Epithelial cell of proximal tubule (primary cell): ENCODE measurements at places on chromosomes 3 and 15.

DNA sequence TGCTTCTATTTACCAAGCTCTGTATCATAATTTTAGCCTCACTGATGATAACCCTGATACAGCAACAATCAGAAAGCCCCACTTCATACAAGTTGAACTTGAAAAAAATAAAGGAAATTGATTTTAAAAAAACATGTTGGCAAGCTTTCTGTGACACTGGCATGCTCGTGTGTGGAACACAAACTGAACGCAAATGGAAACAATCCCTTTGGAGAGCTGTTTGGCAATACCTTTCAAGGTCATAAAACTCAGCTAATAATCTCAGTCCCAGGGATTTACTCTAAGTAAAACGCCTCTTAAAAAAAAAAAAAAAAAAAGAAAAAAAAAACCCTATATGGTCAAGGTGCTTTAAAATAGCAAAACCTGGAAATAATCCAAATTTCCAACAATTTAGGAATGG is 166.7 kb upstream of the BCL6 start:
- DNase-seq = no peak

DNA sequence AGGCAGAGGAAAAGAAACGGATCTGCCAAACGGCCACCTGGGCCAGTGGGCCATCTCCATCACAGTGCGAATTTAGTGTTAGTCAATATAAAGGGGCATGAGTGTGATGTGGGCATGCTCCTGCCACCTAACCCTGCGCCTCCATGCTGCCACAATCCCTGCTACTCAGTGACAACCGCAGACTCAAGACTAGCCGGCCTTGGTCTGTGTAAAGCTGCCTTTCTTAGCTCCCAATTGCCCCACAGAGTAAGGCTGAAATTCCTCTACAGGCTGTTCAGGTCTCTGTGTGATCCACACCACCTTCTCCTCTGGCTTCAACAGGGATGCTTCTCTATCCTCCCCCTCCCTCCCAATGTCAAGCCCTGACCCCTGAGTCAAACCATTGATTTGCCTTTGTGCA is 269.7 kb downstream of the XXYLT1 start:
- DNase-seq = no peak

- no peak for DNase-seq
These were observed 19.4 kb downstream of the NEK10 start for GRCh38 chr3:27349832-27350231.

GRCh38 chr3:135755330-135756105 is 210.0 kb upstream of the PPP2R3A start:
- DNase-seq = no peak

DNA sequence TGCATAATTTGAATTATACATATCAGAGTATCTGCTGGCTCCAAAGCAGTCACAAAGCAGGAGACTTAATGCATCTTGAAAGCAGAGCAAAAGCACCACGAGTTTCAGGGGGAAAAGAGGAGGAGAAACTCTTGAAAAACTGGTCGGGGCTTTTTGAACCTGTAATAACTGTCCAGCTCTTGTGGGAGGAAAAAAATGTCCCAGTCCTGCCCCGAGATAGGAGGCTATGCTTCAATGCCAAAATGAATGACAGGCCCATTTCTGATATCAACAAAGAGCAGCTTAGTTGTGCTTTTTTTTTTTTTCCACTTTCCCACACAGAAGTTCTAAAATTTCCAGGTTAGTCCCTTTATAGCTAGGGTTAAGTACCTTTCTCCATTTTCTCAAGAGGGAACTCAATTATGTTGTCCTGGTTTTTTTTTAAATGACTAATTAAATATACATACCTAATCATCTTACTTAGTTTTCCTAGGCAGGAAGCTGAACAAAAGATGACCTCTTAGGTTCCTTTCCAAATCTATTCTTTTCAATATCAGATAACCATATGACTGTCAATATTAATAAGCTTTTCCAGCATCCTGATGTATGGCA is 120.2 kb downstream of the TFDP2 start:
- DNase-seq = no peak

- DNase-seq = no peak
These were observed 6.8 kb downstream of the SOX14 start for GRCh38 chr3:137770835-137771399.

DNA sequence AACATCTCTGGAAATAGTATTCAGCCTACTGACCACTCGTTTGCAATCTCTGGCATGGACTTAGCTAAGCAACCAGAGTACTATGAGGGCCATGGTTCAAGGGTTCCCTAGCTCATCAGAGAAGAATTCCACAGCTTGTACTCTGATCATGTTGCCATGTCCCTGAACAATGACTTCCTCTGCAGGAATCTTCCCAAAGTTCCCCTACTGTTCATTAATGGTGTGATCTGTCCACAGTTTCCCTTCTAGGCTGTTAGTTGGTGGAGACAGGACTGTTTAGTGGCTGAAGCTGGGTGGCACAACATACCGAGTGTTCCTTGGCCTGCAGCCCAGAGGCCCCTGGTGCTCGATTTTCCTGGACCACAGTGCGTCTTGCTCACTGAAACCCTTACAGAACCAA is 44.4 kb upstream of the GALNT15 start:
- peak; percentile 100 for DNase-seq

GRCh38 chr3:133153382-133153781 is 115.2 kb downstream of the TMEM108 start:
- DNase-seq = no peak

DNA sequence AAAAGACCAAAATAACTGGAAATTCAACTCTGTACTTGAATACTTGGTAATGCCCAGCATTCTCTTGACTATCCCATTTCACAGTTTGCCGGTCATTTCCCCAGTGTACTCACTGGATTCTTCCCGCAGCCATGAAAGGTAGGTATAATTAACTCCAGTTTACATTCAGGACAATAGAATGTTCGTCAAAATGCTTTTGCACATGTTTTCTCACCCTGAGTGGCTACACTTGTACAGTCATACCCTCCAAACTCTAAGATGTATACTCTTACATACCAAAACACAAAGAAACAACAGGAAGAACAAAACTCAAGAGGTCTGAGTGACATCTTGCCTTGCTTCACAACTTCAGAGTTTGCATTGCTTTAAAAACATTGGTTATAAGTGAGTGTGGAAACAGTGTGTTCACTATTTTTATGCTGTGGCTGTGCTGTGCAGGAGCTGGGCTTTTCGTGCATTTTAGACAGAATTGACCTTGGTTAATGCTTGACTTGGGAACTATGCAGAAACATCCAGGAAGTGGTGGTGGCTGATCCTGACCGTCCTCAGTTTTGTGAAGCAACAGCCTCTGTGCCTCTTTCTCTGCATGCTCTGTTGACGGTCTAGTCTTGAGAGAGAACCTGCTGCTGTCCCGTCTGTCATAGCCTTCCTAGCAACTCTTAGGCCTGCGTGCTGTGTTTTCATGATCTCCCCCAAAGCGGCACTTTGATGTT is 90.5 kb downstream of the IGF1R start:
- DNase-seq = peak; percentile 66

DNA sequence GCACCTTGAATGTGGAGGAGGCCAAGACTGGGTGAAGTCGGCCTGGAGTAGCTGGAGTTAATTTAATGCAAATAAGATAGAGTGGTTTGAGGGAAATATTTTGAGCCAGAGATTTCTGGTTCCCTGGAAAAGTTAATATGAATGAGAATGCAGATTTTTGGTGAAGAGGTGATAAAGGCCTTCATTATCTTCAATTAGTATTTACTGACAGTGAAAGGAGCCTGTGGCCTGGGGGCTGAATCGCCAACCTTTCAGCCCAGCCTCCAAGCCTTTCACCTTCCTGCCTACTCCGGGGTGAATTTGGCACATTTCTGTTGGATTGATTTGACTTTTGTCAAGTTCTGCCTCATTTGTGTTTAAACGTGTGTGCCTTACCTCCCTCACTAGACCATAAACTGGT is 147.8 kb downstream of the SOX2 start:
- DNase-seq = no peak

DNA sequence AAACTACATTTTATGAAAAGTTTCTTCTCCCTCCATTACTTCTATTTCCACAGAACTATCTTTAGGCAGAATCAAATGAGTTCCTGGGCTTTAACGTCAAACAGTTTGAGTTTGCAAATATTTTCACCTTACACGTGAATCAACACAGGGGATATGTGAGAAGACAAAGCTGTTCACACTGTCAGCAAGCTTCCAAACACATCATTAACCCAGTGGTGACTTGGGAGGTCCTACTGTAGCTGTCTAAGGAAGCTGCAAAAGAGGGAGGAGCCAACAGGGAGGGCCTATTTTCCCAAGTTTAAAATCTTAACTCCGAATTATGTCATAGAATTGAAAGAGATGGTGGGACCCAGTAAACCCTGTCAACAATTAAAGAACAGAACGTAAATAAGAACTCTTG is 337.8 kb upstream of the DNAJC19 start:
- no peak for DNase-seq

DNA sequence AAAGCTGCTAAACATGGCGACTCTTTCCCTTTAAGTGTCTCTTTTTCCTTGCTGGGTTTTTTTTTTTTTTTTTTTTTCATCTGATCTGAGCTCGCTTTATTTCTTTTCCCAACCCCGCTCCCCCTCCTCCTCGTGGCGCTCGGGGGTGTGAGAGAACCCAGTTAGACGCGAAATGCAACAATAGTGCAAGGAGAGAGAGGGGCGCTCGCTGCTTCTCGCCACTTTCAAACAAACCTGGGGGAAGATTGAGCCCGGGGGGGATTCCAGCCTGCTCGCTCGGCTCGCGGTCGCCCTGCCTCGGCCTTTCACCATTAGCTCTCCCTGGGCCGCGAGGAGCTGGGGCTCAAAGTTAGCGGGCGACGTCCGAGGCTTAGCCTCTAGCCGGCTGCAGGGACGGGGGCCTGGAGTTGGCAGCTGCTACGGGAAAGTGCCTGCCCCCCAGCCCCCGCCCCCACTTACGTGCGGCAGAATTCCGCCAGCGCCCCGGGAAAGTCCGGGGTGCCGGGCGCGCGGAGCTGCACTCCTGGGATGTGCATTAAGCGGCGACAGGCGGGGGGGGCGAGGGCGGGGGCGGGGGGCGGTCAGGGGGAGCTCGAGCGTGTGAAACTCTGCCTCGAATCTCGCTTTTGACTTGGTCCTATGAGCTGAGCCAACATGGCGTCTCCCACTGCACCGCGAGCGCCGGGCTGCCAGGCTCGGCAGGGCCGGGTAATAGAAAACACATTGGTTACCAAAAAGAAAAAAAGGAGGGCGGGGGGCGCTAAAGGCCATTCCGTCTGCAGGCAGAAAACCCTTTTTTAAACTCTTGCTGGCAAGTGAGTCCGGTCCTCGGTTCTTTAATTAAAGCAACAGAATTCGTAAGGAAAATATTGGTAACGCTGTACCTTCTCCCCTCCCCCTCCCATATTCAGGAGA is 10.4 kb downstream of the NR2F2 start:
- no peak for DNase-seq

DNA sequence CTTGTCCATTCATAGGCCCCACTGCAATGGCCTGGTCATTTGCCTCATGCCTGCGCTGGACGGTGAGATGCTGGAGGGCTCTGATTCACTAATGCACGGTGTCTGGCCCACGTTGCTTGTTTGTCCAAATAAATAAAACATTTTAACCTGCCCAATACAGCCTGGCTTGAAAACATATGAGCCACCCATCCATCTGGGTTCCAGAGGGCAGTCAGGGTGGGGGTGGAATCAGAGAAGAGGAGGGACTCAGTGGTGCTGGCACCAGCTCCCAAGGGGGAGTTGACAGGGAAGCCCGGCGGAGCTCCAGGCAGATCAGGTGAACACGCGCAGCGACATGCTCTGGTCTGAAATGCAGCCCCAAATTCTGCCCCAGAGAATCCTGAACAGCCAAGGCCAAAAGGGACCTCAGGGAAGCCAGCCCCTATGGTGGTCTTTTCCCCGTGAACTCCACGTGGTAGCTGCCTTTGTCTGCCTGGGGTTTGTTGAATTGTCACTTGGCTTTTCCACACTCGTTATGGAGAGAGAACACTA is 265.2 kb downstream of the UACA start:
- DNase-seq = no peak

DNA sequence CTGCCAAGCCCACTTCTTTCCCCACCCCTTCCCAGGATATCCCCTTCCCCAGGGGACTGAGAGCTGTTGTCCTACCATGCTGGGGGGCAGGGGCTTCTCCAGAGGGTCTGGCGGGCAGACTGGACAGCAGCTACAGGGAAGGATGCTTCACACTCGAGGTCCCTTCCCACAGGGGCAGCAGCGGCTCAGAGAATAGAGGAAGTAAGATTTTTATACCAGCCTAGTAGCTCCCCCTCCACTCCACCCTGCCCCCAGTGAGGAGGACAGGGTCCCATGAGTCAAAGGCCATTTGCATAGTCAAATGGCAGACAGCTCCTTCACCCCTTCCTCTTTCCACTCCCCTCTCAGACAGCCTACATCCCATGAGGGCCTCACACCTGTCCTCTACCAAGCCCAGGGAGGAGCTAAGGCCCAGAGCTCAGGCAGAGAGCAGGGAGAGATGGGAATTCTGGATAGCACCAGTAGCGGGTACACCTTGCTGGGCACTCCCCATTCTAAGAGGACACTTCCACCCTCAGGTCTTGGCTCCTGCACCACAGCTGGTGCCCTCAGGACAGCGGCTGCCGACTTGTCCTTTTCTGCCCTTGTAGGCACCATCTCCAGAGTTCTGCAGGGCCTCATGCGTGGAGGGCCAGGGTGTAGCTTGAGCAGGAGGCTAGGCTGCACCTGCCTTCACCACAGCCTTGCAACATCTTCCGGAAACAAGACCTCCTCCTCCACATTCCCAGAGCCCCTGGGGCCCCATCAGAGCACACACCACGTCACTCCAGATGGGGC is at the start of gene TLR9:
Gene TLR9, minus strand, starts transcription at position 194 of the 777 bp plus-strand sequence. Its CDS starts 116 bp downstream, at position 78.
- DNase-seq = no peak

- no peak for DNase-seq
These were observed 277.1 kb upstream of the UMPS start for GRCh38 chr3:124453189-124453588.

GRCh38 chr3:160260587-160261270 is 35.5 kb downstream of the C3orf80 start:
- no peak for DNase-seq

DNA sequence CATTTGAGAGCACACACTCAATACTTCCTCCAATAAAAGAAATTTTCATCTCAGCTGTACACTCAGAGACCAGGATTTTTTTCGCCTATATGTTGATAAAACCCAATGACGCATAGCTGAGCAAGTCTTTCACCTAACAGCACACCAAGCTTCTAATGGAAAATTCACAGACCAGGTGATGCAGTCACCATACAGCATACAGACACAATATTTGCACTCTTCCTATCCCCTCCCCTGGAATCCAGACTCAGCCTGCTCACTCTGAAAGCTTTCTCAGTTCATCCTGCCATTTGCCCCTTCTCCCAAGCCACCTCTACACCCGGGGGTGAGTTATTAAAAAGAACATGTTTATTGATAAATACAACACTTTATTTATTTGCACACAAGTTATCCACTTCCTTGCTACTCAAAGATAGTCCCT is 1.7 kb downstream of the TBC1D5 start:
- DNase-seq = no peak
